Sigmoid colon (tissue), 7 donors: ENCODE measurements at places on chromosomes 1 and 21. TPM values are rescaled to one million over a fixed set of nuclear protein-coding genes. Genes with fewer than 3 reads are reported as not detected.

The BGLAP gene
- 8.7 TPM for total RNA-seq

The LIPI gene
- not detected for total RNA-seq

The ATP5PO gene
- total RNA-seq = 414 TPM

The HUNK gene
- 0.71 TPM for total RNA-seq

DNA sequence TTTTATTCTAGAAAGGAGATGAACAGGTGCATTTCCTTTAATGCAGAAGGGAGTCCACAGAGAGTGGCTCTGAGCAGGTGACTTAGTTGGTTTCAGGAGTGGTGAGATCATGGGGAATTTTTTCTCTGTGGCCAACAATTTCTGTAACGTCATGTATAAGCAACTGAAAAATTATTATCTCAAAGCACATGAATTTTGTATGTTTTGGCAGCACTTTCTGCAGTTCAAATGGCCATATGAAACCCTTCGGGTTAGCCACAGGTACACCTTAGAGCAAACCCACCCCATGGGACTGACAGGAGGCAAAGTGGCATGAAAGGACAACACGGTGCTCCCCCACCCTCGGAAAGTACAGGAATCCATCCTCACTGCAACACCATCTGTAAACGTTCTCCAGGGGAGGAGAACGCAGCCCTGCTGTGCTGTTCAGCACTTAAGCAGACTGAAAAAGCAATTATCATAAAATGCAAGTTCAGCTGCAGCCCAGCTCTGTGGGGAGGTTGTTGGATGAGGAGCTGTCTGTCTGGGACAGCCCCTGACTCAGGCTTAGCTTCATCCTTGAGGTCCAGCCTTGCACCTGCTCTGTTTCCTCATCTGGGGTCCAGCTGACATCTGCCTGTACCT, 55.8 kb upstream of the CLDN14 start:
- no peak overlapping the region for H3K27ac ChIP-seq
- no peaks in the 10 kb centered on the region for H3K36me3 ChIP-seq
- DNase-seq = no peak
- H3K27me3 ChIP-seq = no peaks in the 10 kb centered on the region

DNA sequence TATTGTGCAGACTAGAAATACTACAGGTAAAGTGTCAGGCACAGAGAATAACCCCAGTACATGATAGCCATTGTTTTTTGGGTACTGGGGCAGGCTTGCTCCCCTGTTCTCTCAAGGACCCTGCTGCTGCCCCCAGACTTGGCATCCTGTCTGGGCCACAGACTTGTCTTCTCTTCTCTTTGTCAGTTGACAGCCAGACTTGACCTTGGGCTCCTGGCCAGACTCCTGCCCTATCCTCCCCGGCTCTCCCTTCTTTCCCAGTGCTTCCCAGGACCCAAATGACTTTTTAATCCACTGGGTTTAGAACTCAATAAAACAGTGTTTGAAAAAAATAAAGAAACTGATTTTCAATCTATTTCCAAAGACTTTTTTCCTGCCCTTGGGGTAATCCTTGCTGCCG, 43.2 kb downstream of the ZSCAN20 start:
- no peaks in the 10 kb centered on the region for H3K36me3 ChIP-seq
- H3K27ac ChIP-seq = no peak overlapping the region
- no peak for DNase-seq
- H3K27me3 ChIP-seq = no peaks in the 10 kb centered on the region

- no peak overlapping the region for H3K4me3 ChIP-seq
- H3K27me3 ChIP-seq = no peaks in the 10 kb centered on the region
- no peaks in the 10 kb centered on the region for H3K4me1 ChIP-seq
- DNase-seq = no peak
- H3K36me3 ChIP-seq = no peaks in the 10 kb centered on the region
Observed at GRCh38 chr1:199875337-199875736, 152.2 kb upstream of the NR5A2 start.
